ENCODE measurements at places on chromosomes 12 and 14.

DNA sequence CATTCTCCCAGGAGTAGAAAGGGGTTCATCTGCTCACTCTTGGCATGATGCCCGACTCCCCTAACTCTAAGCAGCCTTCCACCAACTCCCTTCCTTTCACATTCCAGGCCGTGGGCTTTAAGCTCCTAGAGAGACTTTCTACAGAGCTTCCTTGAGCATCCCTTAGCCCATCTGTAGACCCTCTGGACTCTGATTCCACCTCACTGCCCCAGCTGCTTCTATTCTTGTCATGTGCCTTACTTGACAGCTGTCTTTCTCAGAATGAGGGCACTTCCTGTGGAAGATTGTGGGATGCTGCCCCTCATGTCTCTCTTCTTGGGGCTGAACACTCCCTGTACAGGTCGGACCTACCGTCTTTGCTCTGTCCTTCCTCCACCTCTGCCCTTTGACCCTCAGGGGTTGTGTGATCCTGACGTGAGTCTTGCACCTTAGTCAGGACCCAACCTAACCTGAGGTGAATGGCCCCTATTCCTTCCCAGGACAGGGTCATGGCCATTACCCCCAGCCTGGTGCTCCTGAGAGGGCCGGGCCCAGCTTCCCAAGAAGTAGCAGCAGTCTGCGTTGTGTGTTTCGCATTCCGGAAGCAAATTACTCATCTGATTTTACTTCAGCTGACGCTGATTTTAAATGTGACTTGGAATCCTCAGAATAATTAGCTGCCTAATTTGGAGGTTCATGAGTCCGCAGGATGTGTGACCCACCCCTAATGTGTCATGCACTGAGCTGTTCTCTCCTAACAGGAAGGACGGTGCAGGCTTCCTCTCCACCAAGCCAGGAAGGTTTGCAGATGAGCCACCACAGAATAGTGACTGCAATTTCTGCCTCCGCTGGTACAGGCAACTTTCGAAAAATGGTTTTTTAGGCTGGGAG, 2.7 kb upstream of the GALNT6 start:
- peak; percentile 74 for DNase-seq

DNA sequence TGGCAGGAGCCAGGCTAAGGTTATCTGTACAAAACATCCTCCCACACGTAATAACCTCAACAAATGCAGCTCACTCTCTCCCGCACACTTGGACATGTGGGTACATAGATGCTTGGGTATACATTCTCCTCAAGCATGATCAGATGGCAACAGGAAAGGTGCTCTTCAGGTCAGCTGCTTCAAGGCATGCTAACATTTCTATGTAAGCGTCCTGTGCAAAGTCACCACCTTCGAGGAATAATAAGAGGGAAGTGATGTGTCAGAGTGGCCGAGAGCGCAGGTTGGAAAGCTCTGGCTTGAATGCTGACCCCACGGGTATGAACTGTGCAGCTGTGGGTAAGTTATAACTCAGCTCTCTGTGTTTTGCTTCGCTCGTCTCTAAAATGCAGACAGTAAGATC, 24.2 kb upstream of the SLC6A12 start:
- no peak for DNase-seq

GRCh38 chr14:73466861-73467260, 8.5 kb upstream of the NUMB start:
- no peak for DNase-seq

GRCh38 chr12:19411234-19412204, 27.8 kb upstream of the AEBP2 start:
- no peak for DNase-seq

DNA sequence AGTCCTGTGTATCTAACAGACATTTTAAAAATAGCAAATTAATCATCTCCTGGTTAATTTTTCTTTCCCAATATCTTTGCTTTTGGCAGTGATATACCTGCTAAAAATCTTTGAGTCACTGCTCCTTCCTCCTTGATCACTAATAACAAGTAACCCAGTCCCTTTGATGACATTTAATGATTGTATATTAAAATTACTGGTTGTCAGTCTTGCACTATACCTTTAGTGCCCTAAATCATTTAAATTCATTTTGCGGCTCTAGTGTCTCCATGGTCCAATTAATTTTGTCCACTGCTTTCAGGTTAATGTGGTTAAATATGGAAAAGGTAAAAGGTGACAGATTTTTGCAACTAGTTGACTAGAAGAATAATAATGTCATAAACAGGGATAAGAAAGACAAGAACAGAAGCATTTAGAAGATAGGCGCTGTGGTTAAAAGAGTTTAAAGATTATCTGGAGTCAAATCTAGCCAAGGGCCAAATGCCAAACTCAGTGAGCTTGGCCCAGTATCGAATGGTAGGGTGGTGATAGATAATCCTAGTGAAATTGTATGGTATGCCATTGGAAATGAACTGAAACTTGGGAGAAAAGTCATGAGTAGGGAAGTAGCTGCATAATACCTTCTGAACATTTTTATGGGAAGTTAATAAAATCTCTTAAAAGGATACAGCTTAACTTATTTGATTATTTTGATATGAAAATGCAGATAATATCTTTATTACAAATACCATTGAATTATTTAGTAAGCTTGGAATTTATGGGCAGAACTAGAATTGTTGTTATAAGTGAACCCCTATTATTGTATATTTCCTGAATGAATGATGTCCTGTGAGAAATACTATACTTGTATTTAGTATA, 115.0 kb downstream of the PCNX1 start:
- no peak for DNase-seq

- no peak for DNase-seq
Observed at GRCh38 chr14:100887728-100888335, 15.7 kb downstream of the RTL1 start.

- no peak for DNase-seq
Observed at GRCh38 chr14:102593825-102594137, 1.3 kb downstream of the RCOR1 start.

DNA sequence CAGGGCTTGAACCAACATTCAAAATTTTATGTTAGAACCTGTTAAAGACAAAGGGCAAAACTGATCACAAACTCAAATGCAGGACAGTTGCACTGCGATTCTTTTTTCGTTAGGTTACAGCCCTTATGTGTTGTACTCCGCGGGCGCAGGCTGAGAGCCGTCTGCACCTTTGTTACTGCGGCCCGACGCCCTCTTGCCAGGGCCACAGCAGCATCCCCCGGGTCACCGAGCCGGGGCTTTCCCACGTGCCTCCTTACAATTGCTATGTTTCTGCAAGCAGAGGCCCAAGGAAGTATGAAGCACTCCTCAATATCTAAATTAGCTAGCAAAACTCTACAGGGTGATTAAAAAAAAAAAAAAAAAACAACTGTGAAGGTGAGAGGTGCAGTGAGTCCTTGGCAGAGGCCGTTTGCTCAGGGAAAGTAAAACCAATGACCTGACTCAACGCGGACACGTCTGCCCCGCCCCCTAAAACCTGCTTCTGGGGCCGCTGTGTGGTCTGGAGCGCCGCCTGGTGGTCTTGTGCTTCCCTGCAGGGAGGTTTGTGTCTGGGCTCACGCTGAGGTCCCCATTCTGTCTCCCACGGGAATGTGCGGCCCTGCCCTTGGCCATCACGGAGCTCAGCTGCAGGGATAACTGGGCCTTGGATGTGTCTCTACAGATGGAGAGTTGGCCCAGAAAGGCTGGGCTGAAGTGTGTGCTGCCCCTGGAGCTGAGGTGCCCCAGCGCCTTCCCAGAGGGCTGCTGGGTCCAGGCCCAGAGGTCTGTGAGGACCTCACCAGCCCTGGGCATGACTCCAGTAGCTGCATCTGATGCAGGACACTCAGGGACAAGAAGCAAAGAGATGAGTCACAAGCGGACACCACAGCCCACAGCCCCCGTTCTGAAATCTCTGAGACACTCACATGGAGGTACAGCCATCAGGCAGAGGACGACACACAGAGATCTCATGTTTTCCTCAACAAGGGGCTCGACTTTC, 418.5 kb downstream of the TMEM121 start:
- peak; percentile 91 for DNase-seq

DNA sequence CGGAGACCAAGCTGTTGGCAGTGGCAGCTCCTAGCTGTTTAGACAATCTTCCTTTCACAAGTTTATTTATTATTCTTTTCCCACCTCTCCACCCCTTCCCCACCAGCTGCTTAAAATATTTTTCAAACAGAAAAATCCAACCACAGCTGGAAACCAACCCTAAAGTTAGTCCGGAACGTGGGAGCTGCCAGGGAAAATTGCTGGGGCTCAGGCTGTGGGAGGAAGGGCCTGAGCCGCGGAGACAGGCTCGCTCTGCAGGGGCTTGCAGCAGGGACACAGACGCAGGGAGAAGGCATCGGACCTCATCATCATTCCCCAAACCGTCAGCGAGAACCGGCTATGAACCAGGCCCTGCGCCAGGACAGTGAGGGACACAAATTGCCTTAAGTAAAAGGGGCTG, 16.1 kb upstream of the TMEM106C start:
- no peak for DNase-seq

DNA sequence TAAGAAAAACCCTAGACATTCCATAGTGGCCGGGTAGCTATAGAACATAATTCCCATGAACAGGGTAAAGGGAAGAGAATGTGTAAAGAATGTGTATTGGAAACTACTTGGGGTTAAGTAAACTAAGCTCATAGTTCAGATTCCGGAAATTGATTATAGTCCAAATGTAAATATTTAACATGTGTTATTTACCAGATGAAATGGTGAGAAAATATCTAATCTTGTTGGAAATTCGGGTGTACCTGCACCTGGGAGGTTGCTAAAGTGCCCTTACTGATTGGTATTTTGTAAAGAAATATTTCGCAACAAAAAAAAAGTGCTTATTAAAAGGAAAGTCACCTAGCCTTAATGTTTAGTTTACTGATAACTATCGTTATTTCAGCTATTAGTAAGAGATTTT, 14.4 kb downstream of the RASSF9 start:
- DNase-seq: no peak

GRCh38 chr14:51002406-51002999, 58.2 kb upstream of the PYGL start:
- DNase-seq: no peak

DNA sequence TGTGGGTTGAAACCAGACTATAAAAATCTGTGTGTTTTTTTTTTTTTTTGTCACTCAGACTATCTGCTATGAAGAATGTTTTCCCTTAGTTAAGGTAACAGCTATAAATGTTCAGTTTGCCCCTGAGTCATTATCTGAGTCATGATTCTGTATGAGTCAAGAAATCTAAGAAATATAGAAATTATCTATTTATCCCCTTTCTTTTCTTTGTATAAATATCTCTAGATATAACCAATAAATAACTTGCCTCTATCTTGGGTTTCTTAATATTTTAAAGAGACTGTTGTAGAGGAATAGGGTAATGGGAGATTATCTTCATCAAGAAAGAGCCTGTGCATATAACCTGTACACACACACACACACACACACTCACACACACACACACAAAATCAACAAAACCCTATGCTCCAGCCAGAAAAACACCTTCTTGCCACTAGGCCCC, 161.7 kb upstream of the EEA1 start:
- no peak for DNase-seq
